ENCODE measurements at places on chromosomes 3 and 15.

GRCh38 chr3:100653604-100654294 lies 44.3 kb downstream of the ADGRG7 start:
- no peak for DNase-seq

DNA sequence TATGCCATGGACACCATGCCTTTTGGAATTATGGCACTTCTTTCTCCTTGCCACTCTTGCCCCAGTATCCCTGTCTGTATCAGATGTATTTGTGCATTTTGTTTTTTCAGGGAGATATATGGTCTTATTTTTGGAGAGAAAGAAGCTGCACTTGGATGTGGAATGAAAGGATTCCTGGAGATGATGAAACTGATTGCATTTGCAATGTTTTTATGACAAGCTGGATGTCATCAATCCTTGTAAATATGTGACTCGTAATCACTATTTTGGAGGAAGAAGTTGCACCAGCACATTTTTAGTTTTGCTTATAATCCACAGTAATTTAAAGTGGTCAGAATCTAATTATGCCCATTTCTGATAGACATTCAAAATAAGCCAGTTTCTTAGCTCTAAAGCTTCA lies 165.0 kb downstream of the NR1D2 start:
- DNase-seq = no peak

DNA sequence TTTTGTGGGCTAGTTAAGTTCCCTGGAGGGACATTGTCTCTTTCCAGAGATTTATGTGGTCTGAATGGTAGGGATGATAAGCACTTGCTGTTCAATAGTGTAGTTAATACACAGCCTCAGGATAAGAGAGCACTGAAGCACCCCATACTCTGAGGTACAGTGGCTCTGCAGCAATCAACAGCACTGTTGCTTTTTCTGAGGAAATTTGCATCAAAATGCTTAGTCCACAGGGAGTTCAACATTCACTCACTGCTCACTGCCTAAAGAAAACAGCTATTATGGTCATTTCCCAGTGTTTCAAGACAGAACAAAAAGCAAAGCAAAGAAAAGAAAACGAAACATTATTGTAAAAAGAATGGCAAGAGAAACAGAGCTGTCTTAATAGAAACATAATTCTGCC lies 441.9 kb downstream of the PLOD2 start:
- no peak for DNase-seq

- DNase-seq = no peak
Observed at GRCh38 chr3:15903164-15903563, 105.4 kb upstream of the ANKRD28 start.

DNA sequence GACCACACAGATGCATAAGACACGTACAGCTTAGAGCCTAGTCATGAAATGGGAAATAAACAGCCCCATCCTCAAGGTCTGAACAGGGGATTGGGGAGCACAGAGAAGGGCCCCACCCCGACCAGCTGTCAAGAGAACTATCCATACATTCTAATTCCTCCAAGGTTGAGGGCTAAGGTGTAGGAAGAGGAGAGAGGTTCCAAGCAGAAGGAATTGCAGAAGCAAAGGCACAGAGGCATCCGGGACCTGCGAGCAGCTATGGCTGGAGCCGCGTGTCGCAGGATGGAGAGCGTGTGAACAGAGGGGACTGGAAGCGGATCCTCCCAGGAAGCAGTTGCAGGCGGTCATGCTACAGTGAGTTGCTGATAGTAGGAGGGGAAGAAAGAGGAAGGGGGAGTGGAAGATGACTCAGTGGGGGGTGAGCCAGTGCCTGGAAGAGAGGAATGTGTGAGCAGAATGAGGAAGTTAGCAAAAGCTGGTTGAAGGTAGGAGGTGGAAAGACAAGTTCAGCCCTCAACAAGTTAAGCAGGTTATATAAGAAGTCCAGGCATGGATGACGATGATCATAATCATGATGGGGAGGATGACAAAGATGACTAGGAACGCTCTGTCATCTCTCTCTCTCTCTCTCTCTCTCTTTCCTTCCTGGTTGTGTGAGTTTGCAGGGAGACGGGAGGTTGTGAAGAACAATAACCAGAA lies 89.7 kb downstream of the LIPC start:
- DNase-seq = peak; percentile 83

GRCh38 chr15:52262364-52262763 lies 33.2 kb downstream of the MYO5C start:
- DNase-seq = no peak

- no peak for DNase-seq
Observed at GRCh38 chr3:100700708-100701107, 8.6 kb upstream of the TFG start.

- no peak for DNase-seq
Observed at GRCh38 chr3:124923833-124924232, 10.7 kb downstream of the MUC13 start.

DNA sequence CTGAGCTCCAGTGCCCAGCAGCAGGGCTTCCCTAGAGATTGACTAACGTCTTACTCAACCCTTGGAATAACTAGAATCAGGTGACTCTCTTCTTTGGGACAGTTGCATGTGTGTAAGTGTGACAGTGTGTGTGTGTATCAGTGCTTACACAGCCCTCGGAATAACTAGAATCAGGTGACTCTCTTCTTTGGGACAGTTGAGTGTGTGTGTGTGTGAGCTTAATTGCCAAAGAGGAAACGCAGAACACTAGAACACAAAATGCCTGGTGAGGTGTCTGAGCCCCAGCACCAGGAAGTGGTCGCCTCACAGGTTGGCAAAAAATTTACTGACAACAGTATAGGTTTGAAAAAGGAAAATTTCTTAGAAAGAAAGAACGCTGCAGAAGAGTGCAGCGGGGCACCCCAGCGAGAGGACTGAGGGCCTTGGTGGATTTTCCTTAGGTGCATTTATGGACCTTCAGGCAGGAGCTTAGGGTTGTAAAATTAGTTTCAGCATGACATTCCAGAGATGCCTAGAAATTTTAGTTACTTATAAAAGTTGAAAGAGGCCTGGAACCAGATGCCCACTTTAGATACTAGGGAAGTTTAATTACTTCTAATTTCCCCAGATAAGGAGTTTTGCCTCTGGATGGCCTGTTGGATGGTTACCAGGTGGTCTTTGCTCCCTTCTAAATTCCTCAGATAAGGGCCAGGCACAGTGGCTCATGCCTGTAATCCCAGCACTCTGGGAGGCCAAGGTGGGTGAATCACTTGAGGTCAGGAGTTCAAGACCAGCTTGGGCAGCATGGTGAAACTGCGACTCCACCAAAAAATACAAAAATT lies 3.7 kb upstream of the WDR82 start:
- DNase-seq = no peak

DNA sequence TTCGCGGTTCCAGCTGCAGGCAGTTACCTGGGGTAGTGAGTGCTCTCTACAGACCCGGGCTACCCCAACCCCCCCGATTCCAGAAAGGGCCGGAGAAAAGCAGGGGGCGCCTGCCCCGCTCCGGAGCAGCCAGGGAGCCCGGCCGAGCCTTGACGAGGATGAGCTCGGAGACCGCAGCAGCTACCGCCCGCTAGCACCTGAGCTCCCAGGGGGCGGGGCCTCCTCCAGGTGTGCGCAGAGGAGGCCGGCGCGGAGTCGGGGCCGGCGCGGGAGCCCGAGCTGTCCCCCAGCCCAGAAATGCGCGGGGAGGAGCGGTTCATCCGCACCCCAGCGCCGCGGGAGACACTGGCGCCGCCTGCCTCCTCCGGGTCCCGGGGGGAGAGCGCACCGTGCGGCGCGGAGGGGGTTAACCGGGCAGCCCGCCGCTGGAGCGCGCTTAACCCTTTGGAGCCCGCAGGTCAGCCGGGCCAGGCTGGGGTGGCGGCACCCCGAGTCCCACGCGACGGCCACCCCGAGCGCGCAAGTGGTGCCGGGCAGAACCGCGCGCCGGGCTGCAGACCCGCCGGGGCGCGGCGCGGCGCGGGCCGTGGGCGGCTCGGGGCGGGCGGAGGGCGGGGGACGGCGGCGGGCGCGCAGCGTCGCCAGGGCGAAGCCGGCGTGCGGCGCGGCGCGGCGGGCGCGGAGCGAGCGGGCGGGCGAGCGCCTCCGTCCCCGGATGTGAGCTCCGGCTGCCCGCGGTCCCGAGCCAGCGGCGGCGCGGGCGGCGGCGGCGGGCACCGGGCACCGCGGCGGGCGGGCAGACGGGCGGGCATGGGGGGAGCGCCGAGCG lies at the start of gene CACNA1D:
Gene CACNA1D (plus strand): TSS at position 649 of the 829 bp plus-strand sequence. CDS start 556 bp downstream, outside the sequence.
- peak; percentile 67 for DNase-seq

GRCh38 chr3:43215663-43216275 lies 70.6 kb upstream of the SNRK start:
- no peak for DNase-seq

GRCh38 chr3:152444029-152444641 lies 175.4 kb downstream of the MBNL1 start:
- DNase-seq = no peak

GRCh38 chr3:160935413-160936095 lies 169.6 kb downstream of the B3GALNT1 start:
- no peak for DNase-seq

- DNase-seq = no peak
Observed at GRCh38 chr15:93860701-93861100, 370.7 kb upstream of the MCTP2 start.

GRCh38 chr3:133934073-133934970 lies 38.6 kb upstream of the RAB6B start:
- DNase-seq = no peak

DNA sequence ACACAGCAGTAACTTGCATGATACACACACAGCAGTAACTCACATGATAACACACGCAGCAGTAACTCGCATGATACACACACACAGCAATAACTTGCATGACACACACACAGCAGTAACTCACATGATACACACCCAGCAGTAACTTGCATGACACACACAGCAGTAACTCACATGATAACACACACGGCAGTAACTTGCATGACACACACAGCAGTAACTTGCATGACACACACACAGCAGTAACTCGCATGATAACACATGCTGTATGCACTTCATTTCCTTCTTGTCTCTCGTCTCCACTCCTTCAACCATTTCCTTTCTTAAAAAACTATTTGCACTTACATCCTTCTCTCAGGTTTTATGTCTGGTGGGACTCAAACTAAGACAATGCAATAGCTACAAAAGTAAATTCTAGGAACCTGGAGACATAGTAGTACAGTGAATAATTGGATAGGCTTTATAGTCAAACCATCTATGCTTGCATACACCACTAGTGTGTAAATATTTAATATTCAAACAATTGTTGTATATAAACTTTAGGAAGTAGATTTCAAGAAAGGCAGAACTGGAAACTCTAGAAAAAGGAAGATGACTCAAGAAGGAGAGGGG lies 130.8 kb downstream of the UACA start:
- DNase-seq = no peak

GRCh38 chr3:117660941-117661817 lies 951.6 kb downstream of the TUSC7 start:
- no peak for DNase-seq

DNA sequence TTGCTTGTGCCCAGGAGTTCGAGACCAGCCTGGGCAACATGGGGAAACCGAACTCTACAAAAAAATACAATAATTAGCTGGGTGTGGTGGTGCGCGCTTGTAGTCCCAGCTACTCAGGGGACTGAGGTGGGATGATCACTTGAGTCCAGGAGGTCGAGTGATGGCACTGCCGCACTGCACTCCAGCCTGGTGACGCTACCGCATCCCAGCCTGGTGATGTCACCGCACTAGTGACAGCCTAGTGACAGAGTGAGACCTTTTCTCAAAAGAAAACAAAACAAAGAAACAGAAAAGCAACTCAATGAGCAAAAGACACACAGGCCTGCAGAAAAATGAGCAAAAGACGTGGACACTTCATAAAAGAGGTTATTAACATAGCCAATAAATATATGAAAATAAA lies 19.9 kb upstream of the SYNM start:
- no peak for DNase-seq

DNA sequence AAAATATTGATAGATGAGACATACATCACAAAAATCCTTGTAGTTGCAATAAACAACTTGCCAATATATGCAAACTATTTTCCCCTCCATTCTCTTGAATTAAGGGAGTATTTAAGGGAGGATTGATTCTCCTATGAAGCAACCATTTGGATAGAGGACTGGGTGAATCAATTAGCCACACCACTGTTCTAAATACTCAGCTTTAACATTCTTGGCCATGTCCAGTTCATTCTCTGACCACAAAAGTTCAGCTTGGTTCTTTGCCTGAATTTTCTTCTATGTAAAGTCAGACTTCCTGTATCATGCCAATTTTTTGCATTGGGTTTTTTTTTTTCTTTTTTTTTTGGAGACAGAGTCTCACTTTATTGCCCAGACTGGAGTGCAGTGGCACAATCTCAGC lies 15.8 kb upstream of the SEC11A start:
- no peak for DNase-seq

GRCh38 chr15:49492830-49493229 lies 69.8 kb downstream of the FGF7 start:
- DNase-seq = no peak

DNA sequence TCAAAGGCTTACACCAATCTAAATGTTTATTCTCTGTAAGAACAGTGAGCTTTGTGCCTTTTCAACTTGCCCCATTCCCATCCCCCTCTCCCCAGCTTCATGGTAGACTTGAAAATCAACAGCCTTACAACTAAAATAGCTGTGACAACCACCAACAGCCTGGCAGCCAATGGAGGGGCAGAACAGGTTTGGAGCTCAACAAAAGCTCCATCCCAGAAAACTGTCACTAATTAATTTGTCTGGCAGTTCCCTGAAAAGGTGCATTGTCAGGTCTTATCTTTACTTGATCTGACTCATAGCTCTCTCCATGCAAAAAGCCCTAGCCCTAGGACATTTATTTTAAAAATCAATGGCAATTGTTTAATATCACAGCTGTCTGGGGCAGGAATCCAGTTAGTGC lies 22.6 kb downstream of the MTHFS start:
- DNase-seq = peak; percentile 14

- no peak for DNase-seq
Observed at GRCh38 chr15:72982714-72983113, 69.5 kb upstream of the NEO1 start.
